ENCODE measurements at places on chromosomes 5 and 9.

DNA sequence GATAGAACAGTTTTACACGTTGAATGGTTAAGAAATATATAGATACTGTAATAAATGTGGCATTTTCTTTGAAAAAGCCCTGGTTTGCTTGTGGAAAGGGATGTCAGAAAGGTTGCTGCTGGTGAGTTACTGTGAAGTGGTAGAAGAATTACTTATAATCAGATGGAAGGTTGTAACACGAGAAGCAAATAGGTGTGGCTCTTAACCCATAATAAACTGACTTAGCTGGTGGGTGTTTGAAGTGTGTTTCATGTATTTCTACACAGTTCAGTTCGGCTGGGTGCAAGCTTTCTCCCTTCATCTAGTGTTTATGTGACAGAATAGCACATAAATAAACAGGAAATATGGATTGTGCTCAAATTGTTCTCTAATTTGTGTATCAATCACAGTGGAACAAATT is 5.5 kb downstream of the CNOT6 start:
- DNase-seq: peak; percentile 23

DNA sequence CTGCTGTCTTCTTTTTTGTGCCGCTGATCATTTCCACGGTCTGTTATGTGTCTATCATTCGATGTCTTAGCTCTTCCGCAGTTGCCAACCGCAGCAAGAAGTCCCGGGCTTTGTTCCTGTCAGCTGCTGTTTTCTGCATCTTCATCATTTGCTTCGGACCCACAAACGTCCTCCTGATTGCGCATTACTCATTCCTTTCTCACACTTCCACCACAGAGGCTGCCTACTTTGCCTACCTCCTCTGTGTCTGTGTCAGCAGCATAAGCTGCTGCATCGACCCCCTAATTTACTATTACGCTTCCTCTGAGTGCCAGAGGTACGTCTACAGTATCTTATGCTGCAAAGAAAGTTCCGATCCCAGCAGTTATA is 17.1 kb downstream of the F2R start:
- no peak for DNase-seq

GRCh38 chr5:79236362-79236969 is 535 bp downstream of the JMY start:
- DNase-seq: peak; percentile 20

- DNase-seq: peak; percentile 81
Measured at GRCh38 chr5:122101636-122102285, 23.7 kb upstream of the LOX start.

GRCh38 chr5:32170303-32171151 is 3.6 kb downstream of the GOLPH3 start:
- DNase-seq: no peak

GRCh38 chr5:76062502-76063041 is 20.6 kb upstream of the SV2C start:
- no peak for DNase-seq

DNA sequence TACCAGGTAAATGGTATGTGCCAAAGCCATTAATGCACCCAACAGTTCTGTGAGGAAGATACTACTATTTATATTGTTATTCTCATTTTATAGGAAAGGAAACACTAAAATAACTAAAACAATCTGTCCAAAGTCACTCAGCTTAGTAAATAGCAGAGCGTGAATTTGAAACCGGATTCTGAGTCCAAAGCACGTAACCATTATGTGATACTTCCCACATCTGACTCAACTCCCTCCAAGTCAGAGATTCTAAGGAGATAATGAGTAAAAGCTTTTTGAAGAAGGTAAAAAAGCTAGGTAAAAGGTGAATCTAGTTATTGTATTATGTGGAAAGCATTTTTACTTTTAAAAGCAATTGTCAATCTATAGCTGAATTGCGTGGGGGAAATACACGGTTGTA is 208.9 kb downstream of the PBX3 start:
- DNase-seq: no peak

DNA sequence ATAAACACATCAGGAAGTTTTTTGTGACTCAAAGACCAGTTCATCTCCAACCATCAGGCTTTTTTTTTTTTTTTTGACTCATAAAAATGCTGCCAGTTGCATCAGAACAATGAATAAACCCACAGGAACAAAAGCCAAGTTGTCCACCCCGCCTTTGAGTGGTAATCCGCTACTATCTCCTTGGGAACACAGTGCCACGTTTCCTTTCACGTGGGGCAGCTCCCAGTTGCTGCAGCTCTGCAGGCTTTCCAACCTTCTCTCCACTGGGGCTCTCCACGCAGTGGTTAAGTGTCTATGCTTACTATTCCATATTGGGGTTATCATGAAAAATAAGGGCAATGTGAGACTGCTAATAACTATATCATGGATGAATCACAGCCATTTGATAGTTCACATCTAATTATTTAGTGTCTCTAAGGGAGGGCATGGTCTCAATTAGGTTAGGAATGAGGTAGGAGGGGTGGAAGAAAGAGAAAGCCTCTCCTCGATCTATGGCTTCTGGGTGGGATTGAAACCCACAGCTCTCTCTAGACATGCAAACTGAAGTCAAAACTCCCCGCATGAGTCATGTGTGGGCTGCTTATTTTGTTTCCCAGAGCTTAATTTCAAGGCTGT is 55.8 kb upstream of the ACTBL2 start:
- DNase-seq: no peak

DNA sequence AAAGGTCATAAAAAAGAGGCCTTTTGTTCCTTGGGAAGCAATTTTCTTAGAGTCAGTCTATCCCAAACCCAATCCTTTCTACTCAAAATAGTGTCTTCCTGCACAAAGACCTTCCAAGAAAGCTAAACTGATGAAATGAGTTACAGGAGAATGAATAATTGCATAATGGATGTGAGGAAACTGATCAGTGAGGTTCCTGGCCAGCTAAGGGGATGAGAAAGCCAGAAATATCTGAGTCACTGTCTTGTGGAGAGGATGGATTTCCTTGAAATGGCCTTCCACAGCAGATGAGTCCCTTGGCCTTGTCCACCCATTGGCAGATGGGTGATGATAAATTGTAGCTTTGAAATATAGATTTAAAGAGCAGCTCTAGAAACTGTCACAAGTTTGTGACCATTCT is 756.1 kb downstream of the DNAH5 start:
- DNase-seq: no peak

GRCh38 chr5:98474782-98475181 is 298.7 kb upstream of the RGMB start:
- no peak for DNase-seq

GRCh38 chr5:4627131-4627530 is 513.0 kb upstream of the ADAMTS16 start:
- no peak for DNase-seq

GRCh38 chr5:124669956-124670721 is 76.3 kb downstream of the ZNF608 start:
- no peak for DNase-seq

DNA sequence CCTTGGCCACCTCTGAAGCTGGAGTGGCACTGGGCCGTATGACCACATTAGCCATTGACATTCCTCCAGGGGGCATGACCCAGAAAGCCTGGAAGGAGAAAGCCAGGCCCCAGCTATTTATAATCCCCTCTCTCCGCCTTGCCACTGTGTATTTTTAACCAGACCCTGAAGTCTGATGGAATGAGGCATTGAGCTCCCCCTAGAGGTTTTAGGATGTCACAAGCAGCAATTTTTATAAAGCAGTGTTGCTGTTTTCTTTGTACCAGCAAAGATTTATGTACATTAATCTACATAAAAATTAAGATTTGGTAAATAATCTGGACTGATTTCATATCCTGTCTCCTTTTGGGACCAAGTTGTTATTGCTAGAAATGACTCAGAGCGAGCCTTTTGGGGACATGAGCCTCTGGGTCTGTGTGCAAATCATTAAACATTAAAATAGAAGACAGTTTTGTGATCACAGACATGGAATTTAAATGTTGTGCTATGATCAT is 127.1 kb downstream of the TRIO start:
- DNase-seq: peak; percentile 68

GRCh38 chr5:143207058-143207457 is 196.4 kb downstream of the NR3C1 start:
- DNase-seq: no peak

DNA sequence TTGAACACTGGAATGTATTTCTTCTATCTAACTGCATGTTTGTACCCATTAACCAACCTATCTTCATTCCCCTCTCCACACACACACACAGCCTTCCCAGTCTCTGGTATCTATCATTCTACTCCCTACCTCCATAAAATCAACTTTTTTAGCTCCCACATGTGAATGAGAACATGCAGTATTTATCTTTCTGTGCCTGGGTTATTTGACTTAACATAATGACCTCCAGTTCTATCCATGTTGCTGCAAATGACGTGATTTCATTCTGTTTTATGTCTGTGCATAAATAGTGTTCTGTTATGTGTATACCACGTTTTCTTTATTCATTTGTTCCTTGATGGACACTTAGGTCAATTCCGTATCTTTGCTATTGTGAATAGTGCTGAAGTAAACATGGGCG is 38.7 kb upstream of the CTSL start:
- no peak for DNase-seq

GRCh38 chr5:181245427-181246275 is 1.9 kb upstream of the RACK1 start:
- no peak for DNase-seq

DNA sequence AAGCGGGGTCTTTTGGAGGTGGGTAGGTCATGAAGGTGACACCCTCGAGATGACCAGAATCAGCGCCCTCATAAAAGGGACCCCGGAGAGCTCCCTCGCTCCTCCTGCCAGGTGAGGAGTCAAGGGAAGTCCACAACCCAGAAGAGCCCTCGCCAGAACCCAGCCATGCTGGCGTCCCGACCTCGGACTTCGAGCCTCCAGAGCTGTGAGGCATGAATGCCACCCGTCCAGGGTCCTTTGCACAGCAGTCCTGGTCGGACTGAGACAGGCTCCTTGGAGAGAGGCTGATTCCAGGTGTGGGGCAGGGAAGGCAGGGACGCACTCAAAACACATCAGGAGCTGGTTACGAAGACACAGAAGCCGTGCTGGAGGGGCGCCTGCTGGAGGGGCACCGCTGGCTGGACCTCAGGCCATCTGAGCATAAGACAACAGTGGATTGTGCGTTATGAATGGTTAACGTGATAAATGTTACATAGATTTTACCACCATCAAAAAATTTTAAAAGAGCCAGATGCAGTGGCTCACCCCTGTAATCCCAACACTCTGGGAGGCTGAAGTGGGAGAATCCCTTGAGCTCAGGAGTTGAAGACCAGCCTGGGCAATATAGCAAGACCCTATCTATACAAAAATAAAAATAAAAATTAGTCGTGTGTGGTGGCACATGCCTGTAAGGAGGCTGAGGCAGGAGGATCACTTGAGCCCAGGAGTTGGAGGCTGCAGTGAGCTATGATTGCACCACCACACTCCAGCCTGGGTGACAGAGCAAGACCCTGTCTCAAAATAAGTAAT is 5.7 kb upstream of the CLIC3 start:
- no peak for DNase-seq

GRCh38 chr5:138391859-138392386 is 39.4 kb downstream of the KDM3B start:
- no peak for DNase-seq

DNA sequence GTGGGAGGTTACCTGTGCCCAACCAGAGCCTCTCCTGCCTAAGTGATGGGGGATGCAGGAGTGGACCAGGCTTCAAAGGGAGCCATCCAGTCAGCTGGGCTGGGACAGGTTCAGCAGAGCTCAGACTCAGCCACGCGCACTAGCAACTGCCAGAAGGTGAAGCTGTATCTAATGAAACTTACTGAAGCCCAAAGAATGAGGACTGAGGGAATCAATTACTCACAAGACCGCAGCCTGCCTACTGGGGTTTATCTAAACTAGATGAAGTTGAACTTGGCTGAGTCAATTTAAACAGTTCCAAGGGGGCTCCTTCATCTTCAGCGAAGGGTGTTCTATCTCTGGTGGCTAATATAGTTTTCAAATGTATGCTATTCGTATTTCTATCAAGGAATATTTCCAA is 11.4 kb downstream of the HAND1 start:
- no peak for DNase-seq

- no peak for DNase-seq
Measured at GRCh38 chr5:33761139-33761538, 130.7 kb downstream of the ADAMTS12 start.

DNA sequence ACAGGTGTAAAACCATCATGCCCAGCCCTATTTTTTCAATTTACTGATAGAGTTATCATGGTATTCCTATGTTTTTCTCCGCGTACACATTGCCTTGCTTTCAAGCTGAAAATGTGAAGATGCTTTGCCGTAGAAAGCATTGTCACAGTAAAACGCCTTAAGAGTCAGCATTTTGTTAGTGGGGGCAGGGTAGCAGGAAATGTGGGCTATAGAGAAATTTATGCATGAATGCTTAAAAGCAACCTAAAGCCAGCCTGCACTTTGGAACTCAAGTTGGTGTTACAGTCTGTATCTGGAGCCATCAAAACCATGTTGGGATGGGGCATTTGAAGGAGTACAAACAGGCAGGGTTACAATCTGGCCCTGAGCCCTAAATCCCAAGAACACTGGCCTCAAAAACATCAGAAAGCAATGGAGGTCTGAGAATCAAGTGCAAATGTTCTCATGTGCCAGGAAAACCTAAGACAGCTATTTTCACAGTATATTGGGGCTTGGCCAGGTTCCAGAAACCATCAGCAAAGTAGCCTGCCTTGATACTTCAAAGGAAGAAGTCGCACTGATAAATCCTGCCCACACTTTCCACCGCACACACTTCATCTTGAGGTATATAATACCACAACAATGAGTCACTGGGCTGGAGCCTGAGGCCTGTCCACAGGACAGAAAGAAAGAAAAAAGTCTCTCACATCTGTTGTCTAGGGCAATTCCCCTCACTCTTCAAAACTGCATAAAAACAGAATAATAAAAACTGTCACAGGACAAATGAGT is 313.8 kb downstream of the ENC1 start:
- peak; percentile 82 for DNase-seq

- DNase-seq: no peak
Measured at GRCh38 chr9:137772281-137772873, 105.2 kb upstream of the CACNA1B start.

DNA sequence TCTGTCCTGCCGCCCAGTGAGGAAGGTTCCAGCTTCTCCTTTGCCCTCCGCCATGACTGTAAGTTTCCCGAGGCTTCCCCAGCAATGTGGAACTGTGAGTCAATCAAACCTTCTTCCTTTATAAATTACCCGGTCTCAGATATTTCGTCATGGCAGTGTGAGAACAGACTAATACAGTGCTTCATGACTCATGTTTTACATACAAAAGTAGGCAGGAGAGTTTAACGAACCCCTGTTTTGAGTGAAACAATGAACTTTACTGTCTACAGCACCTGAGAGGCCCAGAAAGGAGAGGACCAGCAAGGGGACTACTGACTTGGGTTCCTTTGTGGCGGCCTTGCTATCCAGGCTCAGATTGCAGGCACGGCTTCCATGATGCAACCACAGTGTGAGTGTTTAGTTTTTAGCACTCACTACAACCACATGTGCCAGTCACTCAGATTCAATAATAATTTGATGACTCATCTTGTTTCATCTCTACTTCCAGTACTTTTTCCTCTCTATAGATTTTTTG is 139.1 kb upstream of the CLINT1 start:
- DNase-seq: no peak

DNA sequence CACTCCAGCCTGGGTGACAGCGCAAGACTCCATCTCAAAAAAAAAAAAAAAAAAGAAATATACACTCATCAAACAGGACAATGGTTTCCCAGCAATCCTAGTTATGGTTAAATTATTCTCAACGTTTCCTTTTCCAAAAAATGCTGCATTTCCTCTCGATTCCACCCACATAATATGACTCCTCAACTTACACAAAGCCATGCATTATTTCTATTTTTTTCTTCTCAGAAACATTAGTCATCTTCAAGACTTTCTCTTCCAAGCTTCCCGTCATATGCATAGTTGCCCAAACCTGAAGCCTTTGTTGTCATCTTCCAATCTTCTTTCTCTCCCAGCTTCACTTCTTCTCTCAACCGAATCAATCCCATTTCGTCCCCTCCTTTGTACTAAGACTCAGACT is 61.4 kb upstream of the RANBP6 start:
- DNase-seq: no peak

Data from hematopoietic multipotent progenitor cell treated with erythropoietin and hydrocortisone succinate and interleukin-3 and kit ligand, for 8 days (in vitro differentiated cells).